ENCODE measurements at places on chromosomes 6 and 20. TPM values are rescaled to one million over a fixed set of nuclear protein-coding genes. Genes with fewer than 3 reads are reported as not detected.

TSHZ2 gene
- total RNA-seq: 1.5 TPM

BPI gene
- not detected for total RNA-seq

PHF10 gene
- 17.5 TPM for total RNA-seq

ASIP gene
- total RNA-seq: not detected

MICA gene
- total RNA-seq: 66.0 TPM

RIMS1 gene
- 0.33 TPM for total RNA-seq

PTPRT gene
- total RNA-seq: under 0.01 TPM

OLIG3 gene
- not detected for total RNA-seq

PNLDC1 gene
- not detected for total RNA-seq

GFRAL gene
- not detected for total RNA-seq

LY6G6F gene
- not detected for total RNA-seq

DZANK1 gene
- 1.5 TPM for total RNA-seq

TP53TG5 gene
- not detected for total RNA-seq

SIGLEC1 gene
- not detected for total RNA-seq

Measured in uterine smooth muscle cell (primary cell).